ENCODE measurements at places on chromosomes 5 and 9.
A peak's percentile ranks its signal among the peaks of the same experiment; 100 is the strongest.

DNA sequence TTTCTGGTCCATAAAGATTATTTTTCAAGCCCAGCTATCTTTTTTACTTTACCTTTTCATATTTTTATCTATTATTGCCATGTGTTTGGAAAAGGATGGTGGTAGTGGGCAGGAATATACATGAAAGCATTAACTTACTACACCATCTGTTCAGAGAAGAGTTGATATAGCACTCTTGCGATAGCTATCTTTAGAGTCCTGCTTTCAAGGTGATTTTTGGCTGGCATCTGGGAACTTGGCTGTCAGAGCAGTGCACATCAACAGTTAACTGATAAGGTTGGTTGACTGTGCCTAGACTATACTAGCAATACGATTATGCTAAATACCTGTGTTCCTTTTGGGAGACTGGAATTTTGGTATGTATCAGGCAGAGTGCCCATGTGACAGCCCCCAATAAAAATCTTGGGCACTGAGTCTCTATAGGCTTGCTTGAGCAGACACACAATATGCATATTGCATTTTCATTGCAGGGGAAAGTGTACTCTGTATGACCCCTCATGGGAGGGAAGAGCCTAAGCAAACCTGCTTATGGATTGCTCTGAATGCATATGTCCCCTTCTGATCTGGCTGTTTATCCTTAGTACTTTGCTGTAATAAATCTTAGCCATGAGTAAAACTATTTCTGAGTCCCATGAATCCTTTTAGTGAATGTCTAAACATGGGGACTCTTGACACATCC, 227.6 kb upstream of the C9orf72 start:
- DNase-seq, result no peak

GRCh38 chr9:92507496-92507895, 25.2 kb upstream of the ASPN start:
- DNase-seq, result no peak

DNA sequence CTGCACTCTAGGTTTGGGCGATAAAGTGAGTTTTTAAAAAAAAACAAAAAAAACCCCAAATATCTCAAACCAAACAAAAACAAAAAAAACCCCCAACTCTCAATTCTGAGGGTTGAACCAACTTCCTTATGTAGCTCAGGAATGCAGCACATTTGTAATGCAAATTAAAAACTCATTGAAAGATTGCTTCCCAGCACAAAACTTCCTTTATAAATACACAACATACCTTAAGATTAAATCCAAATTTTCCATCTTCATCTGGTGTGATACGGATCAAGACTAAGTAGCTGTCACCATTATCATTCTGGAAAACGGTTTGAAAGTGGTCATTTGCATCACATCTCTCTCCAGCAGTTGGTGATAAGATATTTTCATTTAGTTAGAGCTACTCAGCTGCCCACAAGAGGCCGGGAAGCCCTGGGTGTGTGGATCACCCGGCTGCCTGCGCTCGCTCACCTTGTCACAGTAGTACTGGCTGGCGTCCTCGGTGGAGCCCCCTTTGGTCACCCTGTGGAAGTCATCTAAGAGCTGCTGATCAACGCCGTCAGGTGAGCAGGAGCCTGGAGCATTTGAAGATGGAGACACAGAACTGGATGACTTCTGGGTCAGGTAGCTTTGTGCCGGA, 88.2 kb downstream of the PTPN3 start:
- no peak for DNase-seq

GRCh38 chr9:88177371-88177770, 39.1 kb upstream of the SPATA31C2 start:
- DNase-seq, result no peak

DNA sequence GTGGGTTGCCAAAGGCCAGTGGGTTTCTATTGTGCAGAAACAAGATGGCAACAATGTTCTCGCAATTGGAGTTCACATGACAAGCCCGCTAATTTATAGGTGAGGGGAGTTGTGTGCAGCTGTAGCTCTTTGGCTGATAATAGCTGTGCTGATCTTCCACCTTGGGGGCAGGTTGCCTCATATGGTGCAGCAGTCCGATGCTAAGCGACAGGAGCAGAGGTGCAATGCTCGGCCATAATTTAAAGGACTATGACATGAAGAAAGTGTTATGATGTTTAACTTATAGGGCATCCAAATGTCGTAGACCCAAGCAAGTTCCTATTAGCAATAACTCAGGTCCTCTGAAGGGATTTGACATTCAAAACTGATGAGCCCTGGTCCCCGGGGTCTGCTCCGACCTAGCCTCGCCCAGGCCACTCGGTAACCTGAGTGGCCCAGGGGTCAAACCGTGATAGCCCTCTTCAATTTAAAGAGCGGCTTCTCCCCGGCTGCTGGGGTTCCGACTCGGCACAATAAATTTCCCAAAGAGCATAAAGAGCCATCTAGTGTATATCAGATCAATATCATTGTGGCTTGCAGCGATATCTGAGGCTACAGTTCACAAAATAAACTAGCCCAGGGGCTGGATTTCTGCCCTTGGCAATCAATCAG, 724.0 kb downstream of the IRX1 start:
- no peak for DNase-seq

- DNase-seq, result peak; percentile 9
Observed at GRCh38 chr5:9046756-9047481, 499.0 kb downstream of the SEMA5A start.

DNA sequence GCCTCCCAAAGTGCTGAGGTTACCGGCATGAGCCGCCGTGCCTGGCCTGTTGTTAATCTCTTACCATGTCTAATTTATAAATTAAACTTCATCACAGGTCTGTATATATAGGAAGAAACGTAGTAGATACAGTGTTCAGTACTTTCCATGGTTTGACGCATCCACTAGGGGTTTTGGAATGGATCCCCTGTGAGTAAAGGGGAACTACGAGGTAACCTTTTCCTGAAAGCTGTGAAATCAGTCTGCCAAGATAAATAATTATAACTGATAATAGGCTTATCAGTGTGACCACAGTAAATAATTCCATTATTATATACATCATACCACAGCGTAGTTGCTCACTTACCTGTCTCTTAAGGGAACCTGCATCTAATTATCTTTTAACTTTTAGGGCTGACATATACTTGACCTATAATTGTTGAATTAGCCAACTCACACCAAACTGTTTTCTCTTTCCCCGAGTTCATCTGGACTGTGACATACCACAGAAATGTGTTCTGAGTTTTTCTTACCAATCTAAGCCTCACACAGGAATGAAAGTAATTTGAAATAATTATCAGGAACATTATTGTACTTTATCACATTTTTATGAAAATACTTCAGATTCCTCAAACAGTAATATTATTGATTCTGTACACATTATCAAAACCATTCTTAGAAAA, 42.9 kb downstream of the DAPK1 start:
- no peak for DNase-seq

DNA sequence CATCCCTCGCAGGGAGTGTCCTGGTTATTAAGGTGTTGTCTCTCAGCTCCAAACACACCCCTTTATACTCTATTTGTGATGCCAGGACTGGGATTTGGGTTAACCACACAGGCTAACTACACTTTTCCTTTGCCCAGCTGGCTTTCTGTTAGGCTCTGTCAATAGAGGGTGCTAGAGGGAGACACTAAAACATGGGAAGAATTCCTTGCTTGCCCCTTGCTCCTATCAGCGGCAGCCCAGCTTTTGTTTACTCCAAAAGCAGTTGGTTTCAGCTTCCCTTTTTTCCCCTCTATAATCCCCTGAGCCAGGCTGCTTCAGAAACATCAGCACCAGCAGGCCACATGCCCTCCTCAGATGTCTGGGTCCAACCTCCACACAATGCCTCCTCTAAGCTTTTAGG, 297.1 kb downstream of the KCTD16 start:
- peak; percentile 38 for DNase-seq

GRCh38 chr5:135348918-135349317, 50.1 kb downstream of the MACROH2A1 start:
- no peak for DNase-seq

Measured in SJCRH30 (cell line).